ENCODE measurements at places on chromosomes 7 and 10.

DNA sequence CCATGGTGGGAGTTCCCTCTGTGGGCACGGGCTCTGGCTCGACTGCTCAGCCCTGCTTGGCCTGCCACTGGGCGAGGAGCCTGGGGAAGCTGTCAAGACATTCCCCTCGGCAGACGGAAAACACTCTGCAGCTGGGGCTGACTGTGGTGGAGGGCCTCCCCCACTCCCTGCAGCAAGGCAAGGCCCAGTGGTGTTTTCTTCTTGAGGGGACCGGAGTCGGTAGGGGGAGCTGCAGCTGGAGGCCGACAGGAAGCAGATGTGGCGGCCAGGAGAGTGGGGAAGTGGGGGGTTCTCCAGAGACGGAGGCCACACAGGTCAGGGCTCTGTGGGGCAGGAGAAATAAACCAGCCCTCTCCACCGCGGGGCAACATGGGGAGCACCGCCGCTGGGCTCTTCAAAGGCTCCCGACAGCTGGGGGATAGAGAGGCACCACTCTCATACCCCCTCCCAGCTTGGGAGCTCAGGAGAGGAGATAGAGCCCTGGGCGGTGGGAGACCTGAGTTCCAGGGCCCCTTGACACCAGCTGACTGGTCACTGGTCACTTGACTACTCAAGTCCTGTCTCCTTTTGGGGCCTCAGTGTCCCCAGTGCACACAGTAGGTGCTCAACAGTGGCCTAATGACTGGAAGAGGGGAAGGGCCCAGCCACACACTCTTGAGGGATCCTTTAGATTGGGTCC, 43.4 kb downstream of the PPIF start:
- DNase-seq: no peak

GRCh38 chr7:115552766-115553165, 477.8 kb downstream of the TFEC start:
- DNase-seq: no peak

- no peak for DNase-seq
These were observed 132.3 kb downstream of the THSD7A start for GRCh38 chr7:11699666-11700065.

GRCh38 chr7:152848026-152848425, 88.5 kb downstream of the ACTR3B start:
- DNase-seq: no peak

DNA sequence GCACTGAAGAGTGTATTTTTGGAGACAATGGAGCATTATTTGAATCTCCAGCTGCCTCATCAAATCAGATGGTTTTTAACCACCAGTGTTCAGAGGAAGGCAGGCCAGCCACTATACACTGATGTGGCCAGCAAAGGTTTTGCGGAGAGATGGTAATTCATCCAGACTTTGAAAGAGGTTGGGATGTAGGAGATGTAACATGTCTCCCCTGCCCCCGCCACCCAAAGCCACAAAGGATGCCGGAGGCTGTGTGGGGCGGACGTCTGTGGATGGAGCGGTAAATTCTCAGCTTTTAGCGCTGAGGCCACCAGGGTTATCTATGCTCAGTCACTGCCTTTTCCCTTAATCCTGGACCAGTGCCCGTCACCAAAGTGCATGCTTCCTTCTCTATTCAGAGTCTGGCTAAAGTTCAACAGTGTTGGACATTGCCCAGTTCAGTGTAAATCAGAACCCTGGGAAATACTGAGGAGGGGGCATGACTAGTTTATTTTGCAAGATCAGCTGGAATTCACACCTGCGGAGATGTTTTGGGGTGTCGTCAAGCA, 3.7 kb upstream of the TRIP6 start:
- DNase-seq: no peak

DNA sequence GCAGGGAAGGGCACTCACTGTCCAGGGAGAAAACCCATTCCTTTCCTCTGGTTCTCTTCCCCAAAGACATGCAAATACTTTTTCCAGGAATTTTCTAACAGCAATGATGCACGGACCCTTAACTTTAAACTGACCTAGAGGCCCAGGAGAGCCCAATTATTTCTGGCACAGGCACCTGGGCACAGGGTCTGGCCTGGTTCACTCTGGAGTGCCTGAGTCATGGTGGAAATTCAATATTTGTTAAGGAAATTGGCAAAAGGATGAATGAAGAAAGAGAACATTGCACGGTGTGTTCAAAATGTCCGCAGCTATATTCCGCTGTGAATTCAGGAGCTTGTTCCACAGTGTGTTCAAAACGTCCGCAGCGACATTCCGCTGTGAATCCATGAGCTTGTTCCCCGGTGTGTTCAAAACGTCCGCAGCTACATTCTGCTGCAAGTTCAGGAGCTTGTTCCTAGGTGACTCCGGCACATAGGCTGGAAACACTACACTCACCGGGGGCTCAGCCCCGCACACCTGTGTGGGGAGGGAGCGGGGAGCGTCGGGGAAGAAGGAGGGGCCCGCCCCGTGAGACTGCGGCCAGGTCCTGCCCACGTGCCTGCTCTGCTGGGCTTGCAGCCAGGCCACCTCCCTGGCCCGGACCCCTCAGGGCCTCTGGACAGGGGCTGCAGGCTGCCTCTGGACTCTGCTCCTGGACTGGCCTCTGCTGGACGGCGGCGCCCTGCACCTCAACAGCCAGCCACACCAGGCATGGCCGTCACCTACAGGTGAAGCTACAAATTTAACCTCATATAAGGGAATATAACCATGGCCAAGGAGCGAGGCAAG, 72.0 kb upstream of the FAM20C start:
- DNase-seq: no peak

DNA sequence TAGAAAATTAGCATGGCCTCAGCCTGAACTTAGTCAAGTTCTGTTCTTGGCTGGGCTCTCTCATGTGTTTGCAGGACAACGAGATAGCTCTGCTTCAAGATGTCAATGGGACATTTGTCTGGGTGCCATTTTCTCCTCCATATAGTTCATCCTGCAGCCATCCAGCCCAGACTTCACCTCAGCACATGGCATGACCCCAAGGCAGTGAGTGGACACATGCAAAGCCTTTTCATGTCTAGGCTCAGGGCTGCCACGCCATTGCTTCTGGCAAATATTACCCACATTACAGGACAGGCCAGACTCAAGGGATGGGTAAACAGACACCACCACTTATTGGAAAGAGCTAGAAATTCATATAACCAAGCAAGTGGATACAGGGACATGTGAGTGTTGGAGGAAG, 9.3 kb downstream of the AKR1C3 start:
- no peak for DNase-seq

- no peak for DNase-seq
These were observed 103.0 kb downstream of the DOCK4 start for GRCh38 chr7:112103246-112103645.

- DNase-seq: no peak
These were observed 131.3 kb downstream of the AKR1D1 start for GRCh38 chr7:138207555-138207971.

- no peak for DNase-seq
These were observed 132.7 kb downstream of the KCNMA1 start for GRCh38 chr10:77504873-77505257.

DNA sequence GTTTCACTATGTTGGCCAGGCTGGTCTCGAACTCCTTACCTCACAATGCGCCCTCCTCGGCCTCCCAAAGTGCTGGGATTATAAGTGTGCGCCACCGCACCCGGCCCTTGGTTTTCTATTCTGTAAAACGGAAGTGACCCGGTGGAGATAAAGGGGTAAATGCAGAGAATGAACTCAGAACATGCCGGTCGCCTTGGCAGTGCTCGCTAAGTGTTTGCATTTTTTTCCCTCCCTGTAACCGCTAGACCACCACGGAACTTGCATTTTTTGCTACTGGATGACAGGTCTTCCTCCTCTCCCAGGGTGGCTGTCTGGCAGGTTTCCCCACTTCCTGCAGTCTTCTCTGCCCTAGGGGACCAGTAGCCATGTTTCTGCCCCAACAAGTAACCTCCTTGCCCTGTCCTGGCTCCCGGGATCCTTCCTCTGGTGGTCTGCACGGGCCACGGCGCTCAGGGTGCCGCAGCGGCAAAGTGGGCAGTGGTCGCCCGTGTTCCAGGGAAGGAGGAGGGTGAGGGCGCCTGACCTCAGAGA, 18.8 kb upstream of the GNA12 start:
- DNase-seq: no peak

GRCh38 chr10:117617659-117618058, 75.1 kb downstream of the EMX2 start:
- no peak for DNase-seq

GRCh38 chr10:30897048-30897447, 134.6 kb downstream of the ZNF438 start:
- DNase-seq: no peak

DNA sequence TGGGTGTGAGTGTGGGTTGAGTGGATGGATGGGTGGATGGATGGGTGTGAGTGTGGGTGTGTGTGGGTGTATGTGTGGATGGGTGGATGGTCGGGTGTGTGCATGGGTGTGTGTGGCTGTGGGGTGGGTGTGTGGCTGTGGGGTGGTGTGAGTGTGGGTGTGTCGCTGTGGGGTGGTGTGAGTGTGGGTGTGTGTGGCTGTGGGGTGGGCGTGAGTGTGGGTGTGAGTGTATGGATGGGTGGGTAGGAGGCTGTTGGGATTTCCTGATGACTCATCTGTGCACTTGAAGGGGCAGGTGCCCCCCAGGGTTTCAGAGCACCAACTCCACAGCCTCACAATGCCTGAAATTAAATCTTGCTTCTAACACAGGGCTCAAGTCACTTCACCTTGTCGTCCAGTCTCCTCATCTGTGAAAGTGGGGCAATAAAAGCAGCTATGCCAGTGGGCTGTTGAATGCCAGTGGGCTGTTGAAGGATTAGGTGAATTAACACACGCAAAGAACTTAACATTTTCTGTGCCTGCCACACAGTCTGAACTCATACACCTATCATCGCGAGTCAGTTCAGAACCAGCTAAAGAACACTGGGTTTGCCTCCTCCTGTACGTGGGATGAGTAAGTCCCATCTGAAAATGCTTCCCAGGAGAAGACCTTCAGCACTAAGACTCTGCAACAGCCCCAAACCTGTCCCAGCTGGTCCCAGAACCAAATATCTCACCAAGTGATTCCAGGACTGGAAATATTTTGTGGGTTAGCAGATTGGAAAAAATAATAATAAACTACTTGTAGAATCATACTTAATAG, 32.0 kb downstream of the SFMBT2 start:
- DNase-seq: no peak

DNA sequence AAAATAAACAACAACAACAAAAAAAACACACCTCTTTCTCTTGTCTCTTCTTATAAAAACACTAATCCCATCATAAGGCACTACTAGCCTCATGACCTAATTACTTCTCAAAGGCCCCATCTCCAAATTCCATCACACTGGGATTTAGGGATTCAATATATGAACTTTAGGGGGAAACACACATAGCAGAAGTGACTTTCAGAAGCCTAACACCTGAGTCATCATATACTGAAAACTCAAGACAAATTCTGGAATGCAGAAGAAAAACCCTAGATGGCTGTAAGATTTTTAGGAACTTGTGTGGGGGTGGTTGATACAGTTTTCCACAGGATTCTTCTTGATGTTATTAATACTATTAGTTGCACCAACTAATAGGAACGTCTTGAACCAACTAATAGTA, 33.7 kb upstream of the CSTF2T start:
- DNase-seq: no peak

- no peak for DNase-seq
These were observed 14.1 kb upstream of the SRGN start for GRCh38 chr10:69073736-69074364.

- no peak for DNase-seq
These were observed 6.1 kb upstream of the GRK5 start for GRCh38 chr10:119201233-119201632.

- no peak for DNase-seq
These were observed 74.9 kb upstream of the PPIF start for GRCh38 chr10:79272353-79272752.

DNA sequence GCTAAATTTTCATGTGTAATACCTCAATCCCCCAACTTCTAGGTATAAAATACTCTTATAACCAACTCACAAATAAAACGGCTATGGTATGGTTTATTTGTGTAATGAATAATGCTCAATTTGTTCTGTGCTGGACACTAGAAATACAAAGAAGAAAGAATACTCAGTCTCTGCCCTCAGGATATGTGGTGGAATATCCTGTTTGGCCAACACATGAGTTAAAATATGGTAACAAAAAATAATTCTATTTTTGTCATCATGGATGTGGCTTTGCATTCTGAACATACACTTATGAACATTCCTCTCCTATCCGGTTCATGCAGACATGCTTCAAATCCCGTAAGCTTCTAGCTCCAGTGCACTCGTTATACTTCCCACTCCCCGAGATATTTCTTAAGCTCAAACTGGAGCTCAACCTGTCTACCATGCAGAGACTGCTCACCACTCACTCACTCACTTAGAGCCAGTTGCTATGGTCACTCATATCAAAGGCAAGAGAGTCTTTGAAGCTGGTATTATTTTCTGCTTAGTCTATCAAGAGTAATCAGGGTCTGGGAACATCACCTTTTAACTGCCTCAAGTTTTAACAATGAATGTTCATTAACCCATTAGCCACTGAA, 53.8 kb upstream of the SLC16A12 start:
- no peak for DNase-seq

- DNase-seq: no peak
These were observed 14.7 kb downstream of the ESYT2 start for GRCh38 chr7:158814637-158815036.

All from cortex of kidney (tissue), 1 donor.